ENCODE measurements at places on chromosomes 7 and 10.

- DNase-seq: no peak
These were observed 4.9 kb upstream of the SCD start for GRCh38 chr10:100341953-100342626.

DNA sequence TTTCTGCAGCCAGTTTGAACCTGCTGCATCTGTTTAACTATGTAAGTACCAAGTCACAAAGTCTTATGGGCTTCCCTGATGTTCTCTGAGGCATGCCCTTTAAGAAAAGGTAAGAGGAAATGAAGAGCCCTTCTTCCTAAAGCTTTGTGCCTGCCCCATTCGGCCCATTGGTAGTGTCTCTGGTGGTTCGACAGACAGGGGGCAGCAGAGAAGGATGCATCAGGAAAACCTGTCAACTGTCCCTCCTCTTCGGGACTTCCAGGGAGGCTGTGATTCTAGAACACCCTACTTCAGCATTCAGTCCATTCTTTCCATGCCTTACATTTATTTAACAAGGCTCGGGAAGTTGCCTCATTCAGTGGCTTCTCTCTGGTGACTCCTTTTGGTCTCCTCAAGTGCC is 1.9 kb upstream of the SFRP4 start:
- no peak for DNase-seq

DNA sequence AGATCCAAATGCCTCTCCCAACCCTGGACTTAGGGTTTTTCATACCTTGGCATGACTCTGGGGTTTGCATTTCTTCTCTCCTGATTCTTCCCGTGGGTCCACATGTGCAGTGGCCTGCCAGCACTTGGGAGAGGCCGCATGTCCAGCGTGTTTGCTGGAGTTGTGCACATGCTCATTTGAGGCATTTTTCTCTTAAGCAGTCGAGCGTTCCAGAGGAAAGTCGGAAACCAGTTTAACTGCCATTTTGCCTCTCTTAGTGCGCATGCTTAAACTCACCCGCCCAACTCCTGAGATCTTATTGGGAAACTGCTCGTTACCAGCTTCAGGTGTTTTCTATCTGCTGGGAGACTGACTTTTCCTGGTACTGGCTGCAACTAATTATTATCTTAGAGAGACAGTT is 888.4 kb upstream of the PHF14 start:
- no peak for DNase-seq

- no peak for DNase-seq
These were observed 501.8 kb downstream of the GATA3 start for GRCh38 chr10:8556321-8556720.

- DNase-seq: no peak
These were observed 1377.4 kb downstream of the XPNPEP1 start for GRCh38 chr10:108545921-108546320.
